NCI-H2081 (cell line): ENCODE measurements at places on chromosomes 6 and 20.

GRCh38 chr6:31521835-31522234, 6.9 kb upstream of the MCCD1 start:
- no peak for DNase-seq

- DNase-seq, result no peak
Observed at GRCh38 chr20:43914311-43915210, at the start of gene TOX2. TSS of gene TOX2 (plus strand) at chr20:43914852. CDS start at chr20:43914892, 40 bp downstream.

DNA sequence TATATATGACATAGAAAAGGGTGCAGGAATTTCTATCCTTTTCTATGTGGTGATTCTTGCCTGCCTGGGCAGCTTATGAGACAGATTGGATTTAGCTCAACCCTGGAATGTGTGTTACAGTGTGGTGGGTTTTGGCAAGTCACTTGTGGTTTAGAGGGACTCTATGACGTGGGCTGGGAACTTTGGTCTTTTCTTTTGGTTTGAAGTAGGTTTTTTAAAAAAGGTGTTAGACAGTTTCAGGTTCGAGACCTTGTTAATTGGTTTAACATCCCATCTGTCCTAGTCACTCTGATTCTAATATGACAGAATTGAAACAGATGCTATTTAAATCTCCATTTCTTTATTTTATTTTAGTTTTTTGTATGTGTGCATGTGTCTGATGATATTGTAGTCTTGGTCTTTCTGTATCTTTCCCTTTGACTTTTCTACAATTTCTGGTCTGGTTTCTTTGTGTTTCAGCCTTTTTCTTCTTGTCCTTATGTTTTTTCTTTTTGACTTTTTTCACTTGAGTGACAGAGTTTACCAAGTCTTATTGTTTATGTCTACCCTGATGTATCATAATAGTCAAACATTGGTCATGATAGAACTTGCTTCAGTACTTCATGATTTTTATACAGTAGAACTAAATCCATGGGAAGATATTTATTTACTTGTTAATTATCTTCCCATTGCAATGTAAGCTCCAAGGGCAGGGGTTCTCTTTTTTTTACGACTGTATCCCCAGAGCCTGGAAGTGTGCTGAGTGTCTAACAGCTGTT, 174.3 kb downstream of the CDKAL1 start:
- no peak for DNase-seq

GRCh38 chr20:24766826-24767622, 182.0 kb upstream of the CST7 start:
- DNase-seq, result no peak

- DNase-seq, result no peak
Observed at GRCh38 chr6:431986-432385, 40.4 kb downstream of the IRF4 start.

DNA sequence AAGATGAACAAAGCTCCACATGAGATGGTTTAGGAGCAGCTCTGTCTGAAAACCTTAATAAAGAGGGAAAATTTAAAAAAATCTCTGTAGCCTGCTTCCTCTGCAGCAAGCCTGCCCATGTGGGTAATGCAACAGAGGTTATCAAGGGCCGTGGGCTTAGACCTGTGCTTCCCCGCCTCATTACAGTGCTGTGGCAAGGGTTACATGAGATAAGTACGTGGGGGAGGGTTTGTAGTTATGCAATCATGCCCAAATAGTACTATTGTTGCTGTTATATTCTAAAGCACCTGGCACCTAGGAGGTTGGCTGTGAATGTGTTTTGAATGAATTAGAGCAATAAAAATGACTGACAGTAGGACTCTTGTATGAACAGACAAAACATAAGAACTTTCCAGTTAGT, 68.3 kb downstream of the PKHD1 start:
- no peak for DNase-seq

- DNase-seq, result no peak
Observed at GRCh38 chr20:46400253-46400652, 6.2 kb downstream of the ELMO2 start.

- no peak for DNase-seq
Observed at GRCh38 chr20:39660226-39660625, 698.1 kb downstream of the DHX35 start.

GRCh38 chr6:16635291-16635809, 125.9 kb downstream of the ATXN1 start:
- DNase-seq, result no peak

GRCh38 chr6:103715269-103715668, 1144.5 kb downstream of the HACE1 start:
- DNase-seq, result no peak

- no peak for DNase-seq
Observed at GRCh38 chr6:18049646-18050045, 62.2 kb upstream of the KIF13A start.

GRCh38 chr20:24699321-24700165, 230.1 kb downstream of the SYNDIG1 start:
- DNase-seq, result no peak

GRCh38 chr6:111486921-111487320, 3.9 kb upstream of the REV3L start:
- DNase-seq, result no peak

GRCh38 chr20:45467861-45468260, 1.7 kb upstream of the WFDC2 start:
- peak; percentile 83 for DNase-seq

DNA sequence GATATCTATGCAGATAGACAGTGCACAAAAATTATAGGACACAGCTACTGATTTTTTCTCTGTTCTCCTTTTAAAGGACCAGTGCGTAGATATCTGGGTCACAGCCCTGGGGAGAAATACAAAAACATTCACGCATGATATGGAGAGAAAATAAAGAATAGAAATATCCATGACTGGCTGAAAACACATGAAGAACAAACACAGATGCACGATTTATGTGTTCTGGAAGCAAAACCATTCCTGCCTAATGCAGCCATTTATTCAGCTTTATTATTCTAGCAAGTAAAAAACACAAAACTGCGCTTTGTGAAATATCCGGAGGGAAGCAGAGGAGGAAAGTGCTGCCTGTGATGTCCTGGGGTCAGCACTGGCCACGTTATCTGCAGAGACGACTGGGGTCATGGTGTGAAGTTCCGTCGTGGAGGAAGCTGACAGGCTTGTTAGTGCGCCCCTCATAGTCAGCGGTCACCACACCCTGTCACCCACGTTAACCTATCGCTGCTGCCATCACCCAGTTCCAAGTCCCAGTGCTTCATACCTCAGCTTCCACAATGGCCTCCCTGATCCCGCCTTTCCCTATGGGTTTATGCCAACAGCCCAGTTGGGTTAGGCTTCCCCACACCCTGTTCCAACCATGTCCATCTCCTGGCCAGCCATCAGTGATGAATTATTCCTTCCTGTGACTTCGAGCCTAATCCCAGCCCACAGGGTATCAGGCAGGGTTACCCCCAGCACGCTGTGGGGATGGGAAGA, 86.6 kb upstream of the RPS6KA2 start:
- DNase-seq, result no peak

GRCh38 chr6:69232008-69232407, 564.8 kb downstream of the LMBRD1 start:
- DNase-seq, result no peak

DNA sequence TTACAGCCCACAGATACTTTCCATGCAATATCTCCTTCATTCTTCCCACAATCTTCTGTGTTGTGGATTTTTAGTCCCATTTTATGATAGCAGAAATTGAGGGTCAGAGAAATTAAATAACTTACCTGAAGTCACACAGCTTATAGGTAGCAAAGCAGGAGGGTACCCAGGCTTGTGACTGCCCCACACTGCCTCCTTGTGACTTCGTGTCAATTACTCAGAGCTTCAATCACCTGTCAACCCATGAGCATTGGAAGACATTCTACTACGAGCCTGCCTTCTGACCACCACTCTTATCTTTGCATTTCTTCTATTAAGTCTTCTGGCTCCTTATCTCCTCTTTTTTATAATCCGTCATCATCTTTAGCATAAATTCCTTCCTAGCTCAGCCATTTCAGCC, 71.6 kb upstream of the NRSN1 start:
- DNase-seq, result no peak

GRCh38 chr20:52731093-52731492, 241.1 kb upstream of the TSHZ2 start:
- DNase-seq, result no peak

GRCh38 chr20:10579942-10580341, 93.9 kb downstream of the JAG1 start:
- DNase-seq, result no peak

DNA sequence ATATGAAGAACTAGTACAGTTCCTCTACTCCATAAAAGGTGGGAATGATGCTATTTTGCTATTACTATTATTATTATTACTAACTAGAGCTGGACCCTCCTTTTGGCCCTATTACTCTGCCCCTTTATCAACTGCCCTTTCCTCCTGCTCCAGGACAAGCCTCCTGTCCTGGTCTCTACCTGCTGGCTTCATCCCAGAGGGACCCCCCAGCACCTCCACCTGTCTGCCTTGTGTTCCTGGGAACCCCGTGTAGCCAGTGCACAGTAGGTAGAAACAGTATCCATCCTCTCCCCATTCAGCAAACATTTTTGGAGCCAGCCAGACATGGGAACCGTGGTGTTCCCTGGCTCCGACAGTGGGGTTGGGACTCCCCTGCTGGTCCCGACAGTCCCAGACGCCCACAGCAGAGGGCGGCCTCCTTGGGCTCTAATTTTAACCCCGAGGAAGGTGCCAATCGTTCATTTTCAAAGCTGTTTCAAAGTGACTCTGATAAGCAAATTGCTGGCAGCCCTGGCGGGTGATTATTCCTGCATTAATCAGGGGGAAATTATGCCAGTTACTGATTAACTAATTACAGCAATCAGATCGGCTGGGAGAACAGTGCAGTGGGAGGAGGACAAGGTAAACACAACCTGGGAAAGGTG, 44.2 kb upstream of the MDGA1 start:
- peak; percentile 17 for DNase-seq

DNA sequence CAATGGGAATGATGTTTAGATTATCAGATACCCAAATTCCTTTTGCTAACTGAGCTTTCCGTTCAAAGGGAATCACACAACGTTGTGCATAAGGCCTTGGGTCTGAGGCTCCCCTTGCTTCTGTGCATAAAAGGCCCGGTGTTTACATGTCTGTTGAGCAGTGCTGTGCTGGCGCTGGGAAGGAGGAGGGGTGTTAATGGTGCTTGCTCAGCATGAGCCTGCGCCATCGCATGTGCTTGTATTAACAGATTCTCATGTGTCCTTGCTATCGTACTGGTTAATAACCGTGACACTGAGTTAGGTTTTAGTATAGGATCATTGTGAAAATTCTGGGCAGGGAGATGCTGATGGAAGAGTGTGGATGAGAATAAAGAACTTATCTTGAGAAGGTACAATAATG, 62.3 kb upstream of the TRAF3IP2 start:
- DNase-seq, result peak; percentile 47

DNA sequence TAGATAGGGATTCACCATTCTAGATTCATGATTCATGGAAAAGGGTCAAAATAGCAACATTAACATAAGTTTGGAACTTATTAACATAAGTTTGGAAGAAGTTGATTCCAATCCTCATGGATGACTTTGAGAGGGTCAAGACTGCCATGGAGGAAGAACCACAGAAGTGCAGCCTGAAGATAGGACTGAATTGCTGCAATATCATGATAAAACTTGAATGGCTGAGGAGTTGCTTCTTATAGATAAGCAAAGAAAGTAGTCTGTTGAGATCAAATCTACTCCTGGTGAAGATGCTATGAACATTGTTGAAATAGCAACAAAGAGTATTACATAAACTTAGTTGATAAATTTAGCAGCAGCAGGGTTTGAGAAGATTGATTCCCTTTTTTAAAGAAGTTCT, 62.2 kb downstream of the GMDS start:
- no peak for DNase-seq

DNA sequence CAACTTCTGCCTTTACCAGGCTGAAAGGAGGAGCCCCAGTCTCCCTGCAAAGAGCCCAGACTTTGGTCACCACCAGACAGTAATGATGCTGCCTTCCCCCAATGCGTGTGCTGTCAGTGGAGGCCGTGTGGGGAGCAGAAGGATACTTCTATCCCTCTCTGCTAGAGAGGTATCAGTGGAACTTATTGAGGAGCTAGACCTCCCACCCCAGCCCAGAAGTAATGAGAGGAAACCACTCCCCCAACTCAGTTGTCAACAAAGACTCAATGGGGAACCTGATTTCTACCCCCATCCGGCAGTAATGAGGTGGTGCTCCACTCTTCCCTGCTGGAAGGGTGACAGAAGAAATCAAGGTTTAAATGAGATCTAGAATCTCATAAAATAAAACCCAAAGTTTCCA, 4.4 kb upstream of the WFDC8 start:
- DNase-seq, result no peak

DNA sequence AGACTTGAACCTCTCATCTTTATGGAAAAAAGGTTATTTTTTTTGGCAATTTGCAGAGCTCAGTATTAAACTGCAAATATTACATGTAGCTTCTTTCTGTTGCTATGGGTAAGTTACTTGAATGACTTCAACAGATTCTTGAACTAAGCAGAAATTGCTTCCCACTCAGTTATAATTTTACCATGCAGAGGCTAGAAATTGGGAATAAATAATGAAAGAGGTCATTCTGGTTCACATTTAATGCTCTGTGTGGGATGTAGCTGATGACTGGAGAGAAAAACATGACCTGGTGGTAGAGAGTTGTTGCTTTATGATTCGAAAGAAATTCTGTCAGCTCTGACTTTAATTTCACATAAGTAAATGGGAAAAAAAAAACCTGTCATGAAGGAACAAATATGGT, 16.8 kb upstream of the ADGB start:
- no peak for DNase-seq

DNA sequence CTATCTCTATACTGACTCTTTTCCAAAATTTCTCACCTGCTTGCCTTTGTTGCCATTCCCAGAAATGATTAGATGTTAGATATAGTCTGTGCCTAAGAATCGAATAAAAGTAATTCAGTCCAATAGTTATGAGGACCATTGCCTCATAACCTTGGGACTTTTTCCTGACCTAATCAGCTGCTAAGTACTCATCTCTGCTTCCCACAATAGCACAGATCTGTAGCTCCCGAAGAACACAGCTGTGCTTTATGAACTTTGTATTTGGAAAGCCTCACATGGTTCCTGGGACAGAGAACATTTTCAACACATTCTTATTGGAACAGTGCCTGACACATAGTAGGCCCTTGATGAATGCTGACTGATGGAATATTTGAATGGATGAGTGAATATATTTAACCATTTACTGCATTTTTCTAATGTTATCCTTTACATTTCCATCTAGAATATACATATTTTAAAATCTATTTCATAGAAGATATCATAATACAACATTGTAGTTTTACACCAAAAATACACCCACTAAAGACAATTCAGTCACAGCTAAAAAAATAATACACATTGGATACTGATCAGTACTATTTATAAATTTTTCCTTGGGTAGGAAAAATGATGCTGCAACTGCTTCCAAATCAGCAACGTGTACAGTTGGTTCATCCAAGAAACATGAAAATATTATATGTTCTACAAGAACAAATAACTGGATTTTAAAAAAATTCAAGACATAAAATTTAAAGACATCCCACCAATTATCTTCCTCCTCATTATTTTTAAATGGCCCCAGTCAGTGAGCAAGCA, 53.9 kb downstream of the HS3ST5 start:
- no peak for DNase-seq

- DNase-seq, result no peak
Observed at GRCh38 chr20:34473262-34473883, 42.8 kb upstream of the DYNLRB1 start.

- DNase-seq, result peak; percentile 62
Observed at GRCh38 chr20:63457737-63458136, 14.7 kb downstream of the KCNQ2 start.

GRCh38 chr6:38302838-38303237, 336.9 kb downstream of the BTBD9 start:
- DNase-seq, result no peak
